Central memory CD4-positive, alpha-beta T cell (primary cell): ENCODE measurements at places on chromosomes 11 and 22.

DNA sequence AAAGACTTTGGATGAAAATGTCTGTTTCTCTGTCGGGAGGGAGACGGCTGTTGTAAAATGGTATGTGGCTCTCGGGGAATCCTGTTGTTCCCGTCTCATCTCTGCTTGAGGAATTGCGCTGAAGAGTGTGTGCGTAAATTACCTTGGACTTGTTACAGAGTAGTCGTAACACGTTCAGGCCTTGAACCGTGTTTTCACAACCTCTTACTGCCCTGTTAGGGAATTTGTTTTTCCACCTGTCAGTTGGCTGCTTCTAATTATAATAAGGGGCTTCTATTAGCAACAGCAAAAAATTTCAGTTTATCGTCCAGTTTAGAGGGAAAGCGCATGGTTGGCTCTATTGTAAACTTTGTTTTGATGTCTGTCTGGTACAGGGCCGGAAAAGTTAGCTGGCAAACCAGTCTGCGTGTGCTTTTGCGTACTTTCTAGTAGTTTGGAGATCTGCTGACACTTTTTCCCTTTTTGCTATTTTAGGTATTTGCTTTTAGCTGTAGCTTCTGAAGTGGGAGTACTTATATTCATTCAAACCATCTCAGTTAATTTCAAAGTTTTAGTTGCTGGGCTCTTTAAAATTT is 1.5 kb downstream of the HIPK3 start:
- DNase-seq, result peak; percentile 35

GRCh38 chr22:24400034-24400725 is 27.2 kb upstream of the ADORA2A start:
- no peak for DNase-seq

GRCh38 chr22:27533105-27533745 is 268.3 kb downstream of the MN1 start:
- no peak for DNase-seq

- DNase-seq, result no peak
These were observed 27.1 kb downstream of the KRTAP5-5 start for GRCh38 chr11:1656670-1657069.

DNA sequence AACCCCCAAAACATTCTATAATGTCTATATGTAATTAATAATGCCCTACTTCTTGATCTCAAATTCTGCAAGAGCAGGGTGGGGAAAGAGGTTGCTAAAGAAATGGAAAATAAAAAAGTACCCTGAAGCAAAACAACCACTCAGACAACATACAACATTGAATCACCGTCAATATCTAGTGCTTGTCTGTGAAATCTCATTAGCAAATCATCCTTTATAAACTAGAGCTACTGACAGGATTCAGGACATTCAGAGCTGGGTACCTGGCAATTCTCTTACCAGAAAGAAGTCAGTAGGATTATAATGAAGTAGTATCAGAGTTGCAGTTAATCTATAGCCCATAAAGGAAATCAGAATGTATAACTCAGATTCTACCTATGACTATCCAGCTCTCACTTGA is 143.2 kb downstream of the CADM1 start:
- DNase-seq, result no peak

GRCh38 chr11:2171591-2172003 is at the start of gene TH:
TSS of gene TH (minus strand) at chr11:2171815. CDS start at chr11:2171786, 29 bp downstream.
- no peak for DNase-seq

GRCh38 chr11:46291441-46292150 is 14.1 kb downstream of the CREB3L1 start:
- DNase-seq, result no peak

DNA sequence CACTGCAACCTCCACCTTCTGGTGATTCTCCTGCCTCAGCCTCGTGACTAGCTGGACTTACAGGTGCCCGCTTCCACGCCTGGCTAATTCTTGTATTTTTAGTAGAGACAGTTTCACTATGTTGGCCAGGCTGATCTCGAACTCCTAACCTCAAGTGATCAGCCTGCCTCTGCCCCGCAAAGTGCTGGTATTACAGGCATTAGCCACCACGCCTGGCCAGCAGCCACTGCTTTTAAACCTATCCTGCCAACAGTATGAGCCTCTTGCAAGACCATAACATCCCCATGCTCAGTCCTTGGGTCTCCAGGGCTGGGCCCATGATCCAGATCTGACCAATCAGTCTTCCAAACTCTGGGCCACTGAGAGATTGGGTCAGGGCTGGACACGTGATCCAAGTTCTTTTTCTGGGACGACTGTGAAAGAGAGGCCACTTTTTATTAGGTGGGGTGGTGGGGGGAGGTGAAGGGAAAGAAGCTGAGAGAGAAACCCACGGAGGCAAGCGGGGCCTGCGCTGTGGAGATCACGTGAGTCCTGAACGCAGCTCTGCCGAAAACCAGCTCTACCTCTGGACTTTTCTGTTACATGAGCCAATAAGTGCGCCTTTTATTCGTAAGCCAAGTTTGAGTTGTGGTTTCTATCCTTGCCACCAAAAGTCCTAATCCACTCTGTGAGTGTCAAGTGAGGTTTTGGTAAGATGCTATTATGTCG is 17.9 kb downstream of the ASPHD2 start:
- DNase-seq, result no peak

- DNase-seq, result no peak
These were observed 31.9 kb downstream of the RASSF10 start for GRCh38 chr11:13040969-13041561.

- DNase-seq, result no peak
These were observed 413.0 kb upstream of the LARGE1 start for GRCh38 chr22:34333285-34333684.

GRCh38 chr11:43135966-43136534 is 175.7 kb upstream of the API5 start:
- DNase-seq, result no peak

DNA sequence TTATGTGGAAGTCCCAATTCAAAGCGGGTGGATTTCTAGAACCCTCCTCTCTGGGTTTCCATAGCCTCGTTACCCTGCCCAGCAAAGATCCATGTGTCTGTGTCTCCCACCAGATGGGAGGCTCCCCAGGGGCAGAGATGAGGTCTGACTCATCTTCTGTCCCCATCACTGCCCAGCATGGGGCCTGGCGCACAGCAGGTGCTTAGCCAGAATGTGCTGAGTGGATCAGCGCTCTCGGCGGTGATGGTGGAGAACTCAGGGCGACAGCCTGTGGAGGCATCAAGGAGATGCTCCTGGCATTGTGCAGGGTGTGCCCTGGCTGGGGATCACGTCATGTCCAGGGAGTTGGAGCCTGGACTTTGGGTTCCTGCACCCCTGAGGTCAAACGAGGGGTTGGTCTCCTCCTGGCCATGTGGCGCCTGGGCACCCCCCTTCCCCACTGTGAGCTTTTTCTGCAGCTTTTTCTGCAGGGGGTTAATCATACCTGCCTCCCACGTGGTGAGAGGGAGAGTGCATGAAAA is 46.1 kb upstream of the RFPL3 start:
- DNase-seq, result no peak

GRCh38 chr22:46879083-46879482 is 116.6 kb downstream of the TBC1D22A start:
- no peak for DNase-seq

- DNase-seq, result no peak
These were observed 597.2 kb downstream of the DLG2 start for GRCh38 chr11:85029964-85030363.

- no peak for DNase-seq
These were observed 7.2 kb downstream of the TEAD1 start for GRCh38 chr11:12681466-12681865.

DNA sequence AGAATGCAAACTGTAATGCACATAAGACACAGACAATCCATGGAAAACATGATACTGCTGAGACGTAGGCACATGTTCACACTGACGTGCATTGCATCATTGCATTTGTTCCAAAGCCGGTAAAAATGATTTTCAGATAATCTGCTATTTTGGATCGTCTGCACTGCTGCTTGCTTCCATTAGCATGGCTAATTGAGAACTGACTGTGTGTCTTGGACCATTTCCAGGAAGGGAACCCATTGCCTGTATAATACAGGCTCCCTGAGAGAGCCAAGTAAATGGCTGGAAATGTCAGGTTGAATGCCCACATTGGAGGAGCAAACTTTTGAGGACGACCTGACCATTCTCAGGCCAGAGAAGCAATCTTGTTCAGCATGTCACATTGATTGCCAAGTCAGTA is 304.8 kb downstream of the ST3GAL4 start:
- DNase-seq, result no peak
